ENCODE measurements at places on chromosomes 13 and 19. TPM values are rescaled to one million over a fixed set of nuclear protein-coding genes. Genes with fewer than 3 reads are reported as not detected.

DNA sequence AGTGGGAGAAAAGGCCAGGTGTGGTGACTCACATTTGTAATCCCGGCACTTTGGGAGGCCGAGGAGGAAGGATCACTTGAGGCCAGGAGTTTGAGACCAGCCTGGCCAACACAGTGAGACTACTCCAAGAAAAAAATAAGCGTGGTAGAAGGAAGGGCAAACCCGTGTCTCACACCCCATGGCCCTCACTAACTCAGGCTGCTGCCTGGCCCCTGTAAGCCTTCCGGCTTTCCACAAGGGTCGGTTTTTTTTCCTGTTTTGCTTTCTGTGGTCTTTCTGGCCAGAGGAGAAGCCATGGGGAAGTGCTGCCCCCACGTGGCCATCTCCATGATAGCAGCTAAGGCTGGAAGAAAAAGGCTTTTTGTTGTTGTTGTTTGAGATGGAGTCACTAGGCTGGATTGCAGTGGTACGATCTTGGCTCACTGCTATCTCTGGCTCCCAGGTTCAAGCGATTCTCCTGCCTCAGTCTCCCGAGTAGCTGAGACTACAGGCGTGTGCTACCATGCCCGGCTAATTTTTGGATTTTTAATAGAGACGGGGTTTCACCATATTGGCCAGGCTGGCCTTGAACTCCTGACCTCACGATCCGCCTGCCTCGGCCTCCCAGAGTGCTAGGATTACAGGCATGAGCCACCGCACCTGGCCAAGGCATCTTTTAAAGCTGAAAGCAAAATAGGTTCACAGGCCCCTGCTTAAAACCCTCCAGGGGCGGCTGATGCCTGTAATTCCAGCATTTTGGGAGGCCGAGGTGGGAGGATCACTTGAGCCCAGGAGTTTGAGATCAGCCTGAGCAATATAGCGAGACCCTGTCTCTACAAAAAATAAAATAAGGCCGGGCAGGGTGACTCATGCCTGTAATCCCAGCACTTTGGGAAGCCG, 7.5 kb upstream of the ARHGEF18 start:
- DNase-seq, result peak; percentile 91

- DNase-seq, result no peak
Observed at GRCh38 chr13:34967851-34968562, 25.9 kb downstream of the NBEA start.

GRCh38 chr19:4904481-4904880, 1.8 kb upstream of the ARRDC5 start:
- DNase-seq, result no peak

GRCh38 chr19:12052091-12052496, 667 bp downstream of the ZNF878 start:
- no peak for DNase-seq

DNA sequence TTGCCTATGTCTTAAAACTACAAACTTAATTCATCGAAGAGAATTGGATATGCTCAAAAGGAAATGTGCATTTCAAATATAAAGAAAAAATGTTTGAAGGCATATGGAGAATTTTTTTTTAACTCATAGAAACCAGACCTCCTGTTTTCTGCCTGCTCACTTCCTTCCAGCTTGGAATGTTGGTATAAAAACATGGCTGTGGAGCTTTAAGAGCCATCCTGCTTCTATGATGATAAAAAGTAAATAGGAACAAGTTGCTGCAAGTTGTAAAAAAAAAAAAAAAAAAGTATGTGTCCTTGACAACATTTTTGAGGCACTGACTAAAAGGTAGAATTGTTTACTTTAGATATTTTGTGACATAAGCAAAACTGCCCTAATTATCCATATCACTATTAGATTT, 1230.7 kb downstream of the PCDH9 start:
- DNase-seq, result no peak

DNA sequence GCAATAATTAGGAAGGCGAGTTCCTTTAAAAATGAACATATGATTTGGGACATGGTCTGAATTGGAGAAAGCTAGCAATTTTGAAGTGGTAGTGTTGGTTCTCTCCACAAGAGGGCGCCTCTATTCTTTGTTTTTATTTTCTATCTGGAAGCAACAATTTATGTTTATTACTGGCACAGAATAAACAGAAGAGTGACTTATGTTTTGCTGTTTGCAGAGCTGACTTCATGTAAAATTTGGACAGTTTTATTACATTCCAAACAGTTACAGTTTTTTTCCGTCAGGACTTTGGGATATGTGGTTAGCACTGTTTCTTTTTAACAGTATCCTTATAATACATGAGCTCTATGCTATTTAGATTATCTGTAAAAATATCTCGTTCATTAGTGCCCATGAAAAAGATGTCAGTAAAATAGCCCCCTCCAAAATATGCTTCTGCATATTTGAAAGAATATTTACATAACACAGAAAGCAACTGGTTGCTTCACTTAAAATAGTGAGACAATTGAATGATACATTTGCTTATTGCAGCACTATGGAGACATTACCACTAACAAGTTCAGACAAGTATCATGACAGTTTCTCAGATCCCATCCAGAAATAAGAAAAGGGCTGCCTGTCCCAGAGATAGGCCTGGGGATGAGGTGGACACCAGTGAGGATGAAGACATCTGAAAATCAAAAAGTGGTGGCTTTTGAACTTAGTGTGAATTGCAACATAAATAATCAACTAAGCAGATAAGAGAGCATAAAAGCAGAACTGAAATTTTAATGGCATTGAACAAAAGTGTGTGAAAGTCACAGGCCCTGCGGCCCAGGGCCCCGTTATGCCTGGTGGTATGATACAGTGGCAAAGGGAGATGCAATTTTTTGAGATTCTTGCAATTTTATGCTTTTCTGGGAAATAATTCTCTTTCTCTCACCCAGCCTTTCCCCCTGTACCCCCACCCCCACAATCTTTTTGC, 32.3 kb upstream of the FGF9 start:
- DNase-seq, result peak; percentile 15

DNA sequence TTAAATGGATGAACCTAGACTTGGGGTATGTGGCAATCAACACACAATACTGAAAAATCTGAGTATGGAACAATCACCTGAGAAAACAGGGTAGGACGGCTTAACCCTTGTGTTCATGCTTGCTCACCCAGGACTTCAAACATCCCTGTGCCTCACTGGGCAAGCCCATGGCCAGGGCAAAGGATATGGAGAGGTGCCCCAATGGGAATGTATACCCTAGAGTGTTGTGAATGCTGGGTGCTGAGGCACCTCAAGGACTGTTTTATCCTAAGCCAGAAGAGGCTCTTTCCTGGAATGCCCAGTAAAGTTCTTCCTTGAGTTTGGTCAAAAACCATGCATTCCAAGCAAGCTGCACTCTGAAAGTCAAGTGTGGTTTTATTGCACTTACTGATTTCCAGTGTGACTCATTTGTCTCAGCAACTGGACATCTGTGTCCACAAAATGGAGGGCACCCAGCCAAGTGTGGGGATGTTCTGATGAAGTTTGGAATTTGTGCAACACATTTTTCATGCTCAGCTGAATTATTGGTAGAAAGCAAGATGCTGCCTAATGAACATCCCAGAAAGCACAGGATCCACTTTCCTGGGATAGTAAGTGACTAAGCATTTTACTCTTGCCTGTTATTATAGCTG, 531.3 kb downstream of the RFC3 start:
- DNase-seq, result no peak

GRCh38 chr13:33452873-33453517, 167.4 kb upstream of the STARD13 start:
- no peak for DNase-seq

GRCh38 chr13:110017379-110017778, 231.0 kb upstream of the IRS2 start:
- DNase-seq, result no peak

DNA sequence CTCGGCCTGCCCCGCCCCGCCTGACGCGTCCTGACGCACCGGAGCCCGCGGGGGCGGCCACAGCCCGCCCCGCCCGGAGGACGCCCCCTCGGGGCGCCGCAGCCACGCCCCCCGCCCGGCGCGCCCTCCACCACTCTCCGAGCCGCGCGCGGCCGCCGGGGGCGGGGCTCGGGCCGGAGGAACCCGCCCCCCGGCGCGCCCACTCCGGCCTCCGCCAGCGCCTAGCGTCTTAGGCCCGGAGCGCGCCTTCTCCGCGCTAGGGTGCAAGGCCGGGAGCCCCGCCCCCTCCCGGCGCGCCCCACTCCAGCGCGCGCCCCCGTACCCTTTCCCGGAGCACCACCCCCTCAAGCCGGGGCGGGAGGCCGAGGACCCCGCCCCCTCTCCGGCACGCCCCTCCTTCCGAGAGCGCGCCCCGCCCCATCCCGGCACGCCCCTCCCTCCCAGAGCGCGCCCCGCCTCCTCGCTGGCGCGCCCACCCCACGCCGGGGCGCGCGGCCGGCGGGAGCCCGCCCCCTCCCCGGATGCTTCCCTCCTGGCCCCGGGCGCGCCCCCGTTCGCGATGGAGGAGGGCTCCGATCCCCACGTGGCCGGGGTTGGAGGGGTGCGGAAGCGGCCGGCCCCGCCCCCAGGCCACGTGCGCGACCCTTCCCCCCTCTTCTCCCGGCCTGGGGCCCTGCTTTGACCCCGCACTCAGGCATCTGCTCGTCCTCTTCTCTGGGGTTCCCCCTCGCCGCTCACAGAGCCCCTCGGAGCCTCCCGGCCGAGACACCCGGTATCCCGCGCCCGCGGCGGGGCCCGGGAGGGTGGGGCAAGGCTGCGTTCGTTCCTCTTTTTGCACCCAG, 480 bp upstream of the KLF16 start:
- DNase-seq, result peak; percentile 94

GRCh38 chr19:51440052-51440451, 18.2 kb downstream of the SIGLEC8 start:
- no peak for DNase-seq

DNA sequence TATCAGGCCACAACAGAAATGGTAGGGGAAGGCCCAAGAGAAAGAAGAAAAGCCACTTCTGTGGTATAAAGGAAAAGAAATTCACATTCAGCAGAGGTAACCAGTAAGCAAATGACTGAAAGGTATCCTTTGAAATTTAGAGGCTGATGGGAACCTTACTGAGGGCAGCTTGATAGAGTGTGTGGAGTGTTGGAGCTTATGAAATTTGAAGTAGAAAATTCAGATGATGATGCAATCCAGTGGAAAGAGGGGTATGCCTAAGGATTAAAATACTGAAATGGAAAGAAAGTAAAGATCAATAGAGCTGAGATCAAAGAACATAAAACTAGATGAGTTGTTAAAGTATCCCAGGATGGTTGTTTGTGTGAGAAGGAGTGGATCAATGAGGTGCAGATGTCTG, 42.8 kb upstream of the RFXAP start:
- DNase-seq, result no peak

DNA sequence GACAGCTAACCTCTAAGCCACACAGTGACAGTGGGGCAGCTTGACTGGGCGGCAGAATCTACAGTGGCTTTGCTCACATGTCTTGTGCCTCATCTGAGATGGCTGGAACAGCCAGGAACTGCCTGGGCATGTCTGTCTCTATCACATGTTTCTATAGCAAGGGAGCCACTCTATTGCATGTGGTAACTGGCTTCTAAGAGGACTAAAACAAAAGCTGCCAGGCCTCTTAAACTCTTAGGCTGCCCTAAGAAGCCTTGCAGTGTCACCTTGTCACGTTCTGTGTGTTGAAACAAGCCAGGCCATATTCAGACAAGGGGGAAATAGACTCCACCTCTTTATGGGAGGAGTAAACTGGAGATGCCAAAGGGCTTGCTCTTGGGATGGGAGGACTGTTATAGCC, 122.9 kb upstream of the MAB21L1 start:
- no peak for DNase-seq

GRCh38 chr13:99484473-99484872, 16.8 kb upstream of the TM9SF2 start:
- DNase-seq, result no peak

- no peak for DNase-seq
Observed at GRCh38 chr13:43221611-43222010, 198.2 kb downstream of the DNAJC15 start.

GRCh38 chr19:3183721-3184641, 1.7 kb upstream of the NCLN start:
- no peak for DNase-seq

DNA sequence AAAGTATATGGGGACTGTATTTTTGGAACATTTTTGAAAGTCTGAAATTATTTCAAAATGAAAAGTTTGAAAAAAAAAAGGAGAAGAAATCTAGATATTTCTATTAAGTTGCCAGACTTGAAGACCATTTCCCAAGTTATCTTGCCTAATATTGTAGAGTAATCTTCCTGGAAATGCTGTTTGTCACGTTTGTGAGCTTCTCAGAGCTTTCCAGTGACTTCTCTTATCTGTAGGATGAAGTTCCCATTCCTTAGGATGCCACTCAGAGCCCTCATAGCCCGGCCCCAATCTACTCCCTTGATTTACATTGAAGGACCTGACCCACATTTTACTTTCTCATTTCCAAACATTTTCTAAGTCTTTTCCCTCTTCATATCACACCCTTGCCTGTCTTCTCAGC, 23.6 kb downstream of the CEACAM8 start:
- DNase-seq, result no peak

DNA sequence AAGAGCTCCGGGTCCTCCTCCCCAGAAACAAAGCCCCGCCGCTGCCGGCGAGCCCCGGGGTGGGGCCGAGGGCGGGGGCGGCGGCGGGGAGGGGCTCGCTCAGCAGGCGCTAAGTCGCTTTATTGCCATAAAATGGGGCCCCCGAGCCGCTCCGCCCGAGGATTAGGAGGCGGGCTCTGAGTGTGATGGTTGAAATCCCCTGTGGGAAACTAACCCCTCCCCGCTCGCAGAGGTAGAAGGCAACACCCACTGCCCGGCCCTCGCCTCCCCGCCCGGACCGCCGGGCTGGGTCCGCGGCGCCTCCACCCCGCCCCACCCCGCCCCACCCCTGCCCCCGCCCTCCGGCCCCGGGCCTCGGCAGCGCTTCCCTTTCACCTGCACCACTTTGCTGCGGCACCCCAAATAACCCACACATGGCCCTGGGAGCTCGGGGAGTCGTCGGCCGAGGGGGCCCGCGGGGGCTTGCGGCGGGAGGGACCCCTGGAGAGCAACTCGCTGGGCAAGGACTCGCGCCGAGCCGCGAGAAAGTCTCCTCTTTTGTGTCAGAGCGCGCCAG, at the start of gene KLF12:
Gene KLF12 (minus strand): TSS at position 184 of the 556 bp plus-strand sequence.
- DNase-seq, result peak; percentile 97

The SLC25A42 gene
- 12.2 TPM for total RNA-seq

The ARHGEF18 gene
- total RNA-seq, result 37.1 TPM

The TSHZ3 gene
- 1.6 TPM for total RNA-seq

The FBXO17 gene
- total RNA-seq, result not detected

The IGFL1 gene
- not detected for total RNA-seq

The NANOS2 gene
- not detected for total RNA-seq
